ENCODE measurements at places on chromosomes 11 and 22. TPM values are rescaled to one million over a fixed set of nuclear protein-coding genes. Genes with fewer than 3 reads are reported as not detected.

Gene SIDT2
- total RNA-seq: 9.4 TPM

DNA sequence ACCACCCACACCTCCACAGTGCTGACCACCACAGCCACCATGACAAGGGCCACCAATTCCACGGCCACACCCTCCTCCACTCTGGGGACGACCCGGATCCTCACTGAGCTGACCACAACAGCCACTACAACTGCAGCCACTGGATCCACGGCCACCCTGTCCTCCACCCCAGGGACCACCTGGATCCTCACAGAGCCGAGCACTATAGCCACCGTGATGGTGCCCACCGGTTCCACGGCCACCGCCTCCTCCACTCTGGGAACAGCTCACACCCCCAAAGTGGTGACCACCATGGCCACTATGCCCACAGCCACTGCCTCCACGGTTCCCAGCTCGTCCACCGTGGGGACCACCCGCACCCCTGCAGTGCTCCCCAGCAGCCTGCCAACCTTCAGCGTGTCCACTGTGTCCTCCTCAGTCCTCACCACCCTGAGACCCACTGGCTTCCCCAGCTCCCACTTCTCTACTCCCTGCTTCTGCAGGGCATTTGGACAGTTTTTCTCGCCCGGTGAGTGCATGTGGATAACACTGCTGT lies 28.4 kb downstream of the MUC5B start:
- no peak for DNase-seq

- DNase-seq: no peak
Measured at GRCh38 chr11:122668562-122669090, 13.1 kb downstream of the UBASH3B start.

GRCh38 chr11:122874991-122875390 lies 7.6 kb upstream of the JHY start:
- DNase-seq: no peak

GRCh38 chr11:129696309-129696989 lies 119.2 kb upstream of the TMEM45B start:
- DNase-seq: no peak
